Hindlimb muscle (tissue), 1 donor: ENCODE measurements at places on chromosomes 1 and 21. TPM values are rescaled to one million over a fixed set of nuclear protein-coding genes. Genes with fewer than 3 reads are reported as not detected.

Gene LCE1E
- polyA plus RNA-seq, result not detected

Gene RABGAP1L
- polyA plus RNA-seq, result 9.2 TPM

Gene TCP10L
- 1.6 TPM for polyA plus RNA-seq

Gene ZNF695
- 1.3 TPM for polyA plus RNA-seq

Gene RAB7B
- 12.2 TPM for polyA plus RNA-seq

Gene RAB4A
- polyA plus RNA-seq, result 50.3 TPM

Gene OR10J1
- polyA plus RNA-seq, result not detected
